ENCODE measurements at places on chromosomes 1 and 21. TPM values are rescaled to one million over a fixed set of nuclear protein-coding genes. Genes with fewer than 3 reads are reported as not detected.
A peak's percentile ranks its signal among the peaks of the same experiment; 100 is the strongest.

DNA sequence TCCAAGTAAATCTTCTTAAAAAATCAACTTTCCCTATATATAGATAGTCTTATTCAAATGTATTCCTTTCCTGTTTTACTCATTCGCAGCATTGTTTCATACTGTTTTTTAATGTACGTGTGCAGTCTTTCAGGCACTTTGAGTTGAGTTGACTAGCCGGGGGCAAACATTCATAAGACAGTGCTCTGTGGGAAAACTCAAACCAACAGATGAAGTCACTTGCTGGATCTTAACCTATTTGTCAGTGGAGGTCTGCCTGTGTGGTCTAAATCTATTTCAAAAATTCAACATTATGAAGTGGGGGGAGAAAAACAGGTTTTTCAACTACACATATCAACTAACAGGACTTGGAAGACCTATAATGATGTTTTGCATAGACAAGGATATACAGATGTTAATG, 6.2 kb downstream of the HSD11B1 start:
- no peak overlapping the region for H3K27ac ChIP-seq
- no peak for DNase-seq
- no peaks in the 10 kb centered on the region for H3K27me3 ChIP-seq
- no peaks in the 10 kb centered on the region for H3K36me3 ChIP-seq
- no peak overlapping the region for H3K4me3 ChIP-seq
- H3K4me1 ChIP-seq: peaks cover 2% of the 10 kb centered on the region

GRCh38 chr1:30409476-30410152, 313.8 kb downstream of the MATN1 start:
- DNase-seq: no peak
- H3K36me3 ChIP-seq: no peaks in the 10 kb centered on the region
- H3K4me3 ChIP-seq: no peak overlapping the region
- H3K4me1 ChIP-seq: peaks cover 2% of the 10 kb centered on the region
- H3K27me3 ChIP-seq: peaks cover 30% of the 10 kb centered on the region

GRCh38 chr1:220966041-220966440, 86.8 kb downstream of the HLX start:
- H3K27me3 ChIP-seq: peaks cover 8% of the 10 kb centered on the region
- no peaks in the 10 kb centered on the region for H3K36me3 ChIP-seq
- no peaks in the 10 kb centered on the region for H3K4me1 ChIP-seq
- no peak overlapping the region for H3K27ac ChIP-seq
- DNase-seq: no peak

DNA sequence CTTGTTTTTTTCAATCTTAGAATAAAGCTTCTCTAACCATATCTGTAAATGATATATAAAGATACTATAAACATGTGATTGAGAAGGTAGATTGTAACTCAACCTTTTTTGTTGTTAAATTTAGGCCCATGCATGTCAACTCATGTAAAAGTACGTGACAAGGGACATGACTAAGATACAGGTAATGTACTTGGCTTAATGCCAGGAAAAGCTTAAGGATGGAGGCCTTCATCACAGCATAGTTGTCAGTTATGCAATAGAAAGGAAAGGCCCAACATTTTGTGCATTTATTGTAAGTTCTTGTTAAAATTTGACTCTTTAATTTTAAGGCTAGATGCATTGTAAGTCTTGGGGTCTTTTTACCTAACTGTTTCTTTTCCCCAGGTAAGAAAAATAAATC, 305.1 kb downstream of the LTN1 start:
- peaks cover 8% of the 10 kb centered on the region for H3K36me3 ChIP-seq
- no peaks in the 10 kb centered on the region for H3K4me1 ChIP-seq
- no peaks in the 10 kb centered on the region for H3K27me3 ChIP-seq

DNA sequence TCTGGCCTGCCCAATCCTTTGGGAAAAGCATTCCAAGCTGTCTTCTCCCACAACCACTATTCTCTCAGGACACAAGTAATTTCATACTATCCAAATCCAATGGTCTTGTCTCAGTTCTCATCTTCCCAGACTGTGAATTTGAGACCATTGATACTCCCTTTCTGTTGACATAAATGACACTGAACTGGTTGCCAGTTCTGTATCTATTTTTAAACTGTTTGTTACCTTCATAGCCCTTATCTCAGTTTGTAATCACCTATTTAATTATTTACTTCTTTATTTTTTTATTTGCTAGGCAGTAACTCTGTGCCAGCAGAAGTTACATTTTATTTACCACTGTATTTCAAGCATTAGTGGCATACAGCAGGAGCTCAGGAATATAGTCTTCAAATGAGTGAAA, 24.0 kb downstream of the TCEANC2 start:
- no peak overlapping the region for H3K27ac ChIP-seq
- H3K36me3 ChIP-seq: peaks cover 23% of the 10 kb centered on the region
- H3K4me3 ChIP-seq: no peak overlapping the region

DNA sequence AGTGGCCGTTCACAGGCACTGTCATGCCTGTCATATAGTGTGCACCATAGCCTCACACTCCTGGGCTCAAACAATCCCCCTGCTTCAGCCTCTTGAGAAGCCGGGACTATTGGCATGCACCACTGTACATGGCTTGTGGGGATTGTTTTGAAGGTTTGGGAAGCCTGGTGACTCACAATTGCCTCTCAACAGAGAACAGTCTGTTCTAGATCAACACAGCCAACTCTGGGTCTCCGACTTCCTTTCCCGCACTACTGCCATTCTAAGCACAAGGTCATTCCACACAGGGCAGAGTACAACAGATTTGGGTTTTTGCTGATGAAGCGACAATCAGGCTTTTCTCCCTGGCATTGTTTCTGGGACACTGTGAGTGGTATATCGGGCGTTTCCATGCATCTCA, 15.5 kb upstream of the AHCTF1 start:
- H3K27ac ChIP-seq: no peak overlapping the region
- no peaks in the 10 kb centered on the region for H3K36me3 ChIP-seq
- H3K4me3 ChIP-seq: no peak overlapping the region
- no peak for DNase-seq
- no peaks in the 10 kb centered on the region for H3K27me3 ChIP-seq

DNA sequence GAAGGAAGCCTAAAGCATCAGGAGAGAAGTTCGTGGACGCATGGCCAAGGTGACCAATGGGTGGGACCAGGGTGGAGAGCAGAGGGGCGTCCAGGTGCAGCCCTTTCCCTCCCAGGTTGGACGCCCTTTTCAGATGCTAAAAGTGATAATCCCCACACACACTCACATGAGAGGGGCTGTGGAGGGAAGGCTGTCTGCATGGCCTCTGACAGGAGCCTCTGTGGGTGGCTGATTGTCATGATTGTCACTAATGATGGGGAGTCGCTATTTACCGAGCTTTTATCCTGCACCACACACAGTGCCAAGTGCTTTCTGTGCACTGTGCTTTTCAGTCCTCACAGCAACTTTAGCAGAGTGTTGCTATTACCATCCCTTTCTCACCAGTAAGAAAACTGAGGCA, 27.1 kb upstream of the C1QA start:
- no peaks in the 10 kb centered on the region for H3K4me1 ChIP-seq
- H3K27ac ChIP-seq: no peak overlapping the region
- no peak for DNase-seq

GRCh38 chr1:31828341-31828740, 12.5 kb upstream of the SPOCD1 start:
- DNase-seq: no peak
- no peaks in the 10 kb centered on the region for H3K27me3 ChIP-seq
- H3K4me3 ChIP-seq: peak overlapping the region; percentile 36
- peaks cover 49% of the 10 kb centered on the region for H3K4me1 ChIP-seq

- H3K4me3 ChIP-seq: no peak overlapping the region
- H3K27ac ChIP-seq: no peak overlapping the region
- no peak for DNase-seq
- H3K36me3 ChIP-seq: no peaks in the 10 kb centered on the region
Observed at GRCh38 chr1:108884968-108885367, 8.2 kb downstream of the GPSM2 start.

- no peaks in the 10 kb centered on the region for H3K36me3 ChIP-seq
- peaks cover 6% of the 10 kb centered on the region for H3K27me3 ChIP-seq
- DNase-seq: no peak
- peaks cover 5% of the 10 kb centered on the region for H3K4me1 ChIP-seq
- H3K4me3 ChIP-seq: no peak overlapping the region
Observed at GRCh38 chr1:170495006-170495405, 37.0 kb upstream of the GORAB start.

DNA sequence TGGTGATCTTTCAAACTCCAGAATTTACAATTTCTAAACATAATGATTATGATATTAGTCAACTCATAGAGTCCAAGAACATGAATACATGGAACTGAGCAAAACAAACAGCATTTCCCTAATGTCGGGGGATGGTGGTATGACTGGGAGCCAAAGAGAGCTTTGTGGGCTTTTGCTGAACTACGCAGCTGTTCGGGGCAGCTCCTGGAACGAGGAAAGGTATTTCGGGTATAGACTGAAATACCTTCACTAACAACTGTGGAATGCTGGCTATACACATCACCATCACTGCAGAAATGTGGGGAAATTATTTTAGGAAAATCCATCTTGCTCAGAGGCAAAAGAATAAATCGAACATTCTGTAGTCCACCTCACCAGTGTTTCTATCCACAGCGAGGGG, 30.2 kb upstream of the VPS26C start:
- no peaks in the 10 kb centered on the region for H3K27me3 ChIP-seq
- no peak overlapping the region for H3K27ac ChIP-seq
- no peaks in the 10 kb centered on the region for H3K4me1 ChIP-seq
- no peak for DNase-seq

GRCh38 chr1:32876341-32877210, 5.9 kb upstream of the FNDC5 start:
- no peak overlapping the region for H3K4me3 ChIP-seq
- peaks cover 3% of the 10 kb centered on the region for H3K4me1 ChIP-seq
- DNase-seq: peak; percentile 43
- no peak overlapping the region for H3K27ac ChIP-seq
- H3K36me3 ChIP-seq: peaks cover 2% of the 10 kb centered on the region

GRCh38 chr1:204991342-204991844, 51.6 kb upstream of the CNTN2 start:
- no peak for DNase-seq
- H3K27ac ChIP-seq: no peak overlapping the region
- H3K36me3 ChIP-seq: no peaks in the 10 kb centered on the region

- peak within 1 kb of the TSS; percentile 98 for H3K27ac ChIP-seq
- peak; percentile 69 for DNase-seq
- peaks cover 6% of the 10 kb centered on the region for H3K36me3 ChIP-seq
- H3K4me1 ChIP-seq: peaks cover 33% of the 10 kb centered on the region
Observed at GRCh38 chr1:156727926-156728598, at the start of gene METTL25B. Gene METTL25B (plus strand): TSS chr1:156728469. CDS start chr1:156729105, 636 bp downstream.

DNA sequence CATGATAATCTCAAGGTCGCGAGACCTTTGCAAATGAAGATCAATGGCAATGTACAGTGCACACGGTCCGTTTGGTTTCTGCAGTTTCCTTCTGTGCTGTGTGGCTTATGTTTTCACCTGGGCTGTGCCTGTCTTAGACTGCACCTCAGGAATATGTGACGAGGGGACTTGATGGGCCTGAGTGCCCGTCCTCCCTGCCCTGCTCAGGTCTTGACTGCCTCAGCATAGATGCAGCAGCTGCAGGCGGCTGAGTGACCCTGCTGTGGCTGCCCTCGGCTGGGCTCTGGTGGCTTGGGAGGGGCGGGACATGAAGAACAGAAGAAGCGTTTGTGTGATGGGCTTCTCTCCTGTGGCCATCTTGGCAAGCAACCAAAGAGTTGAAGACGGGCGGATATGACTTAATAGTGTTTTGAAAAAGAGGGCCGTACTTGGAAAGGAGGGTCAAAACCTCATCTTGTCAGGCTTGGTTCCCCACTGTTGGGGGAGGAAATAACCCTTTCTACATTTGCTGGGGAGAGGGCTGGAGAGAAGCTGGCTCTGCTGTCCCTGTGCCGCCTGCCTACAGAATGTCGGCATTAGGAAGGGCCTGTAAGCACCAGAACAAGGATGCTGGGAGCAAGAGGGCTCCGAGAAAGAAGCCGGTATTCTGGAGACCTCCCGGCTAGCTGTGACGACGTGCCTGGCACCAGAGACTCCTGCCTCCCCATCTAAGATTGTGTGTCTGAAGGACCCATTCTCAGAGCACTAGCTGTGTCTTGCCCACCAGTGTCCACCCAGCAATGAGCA, 7.1 kb downstream of the MYBPHL start:
- H3K4me3 ChIP-seq: no peak overlapping the region
- peaks cover 8% of the 10 kb centered on the region for H3K27me3 ChIP-seq
- H3K4me1 ChIP-seq: peaks cover 4% of the 10 kb centered on the region
- no peak for DNase-seq

GRCh38 chr1:217484871-217485270, 146.0 kb downstream of the GPATCH2 start:
- no peaks in the 10 kb centered on the region for H3K27me3 ChIP-seq
- H3K27ac ChIP-seq: no peak overlapping the region
- H3K36me3 ChIP-seq: peaks cover 32% of the 10 kb centered on the region
- no peaks in the 10 kb centered on the region for H3K4me1 ChIP-seq

- peak overlapping the region; percentile 1 for H3K4me3 ChIP-seq
- no peaks in the 10 kb centered on the region for H3K27me3 ChIP-seq
- peak overlapping the region; percentile 6 for H3K27ac ChIP-seq
- no peaks in the 10 kb centered on the region for H3K36me3 ChIP-seq
- DNase-seq: no peak
- peaks cover 27% of the 10 kb centered on the region for H3K4me1 ChIP-seq
Observed at GRCh38 chr1:117572546-117572945, 33.3 kb upstream of the TENT5C start.

GRCh38 chr1:36300526-36300925, 5.6 kb upstream of the SH3D21 start:
- H3K4me1 ChIP-seq: peaks cover 7% of the 10 kb centered on the region
- H3K27me3 ChIP-seq: no peaks in the 10 kb centered on the region
- DNase-seq: no peak
- no peaks in the 10 kb centered on the region for H3K36me3 ChIP-seq
- peak overlapping the region; percentile 74 for H3K27ac ChIP-seq
- H3K4me3 ChIP-seq: no peak overlapping the region

DNA sequence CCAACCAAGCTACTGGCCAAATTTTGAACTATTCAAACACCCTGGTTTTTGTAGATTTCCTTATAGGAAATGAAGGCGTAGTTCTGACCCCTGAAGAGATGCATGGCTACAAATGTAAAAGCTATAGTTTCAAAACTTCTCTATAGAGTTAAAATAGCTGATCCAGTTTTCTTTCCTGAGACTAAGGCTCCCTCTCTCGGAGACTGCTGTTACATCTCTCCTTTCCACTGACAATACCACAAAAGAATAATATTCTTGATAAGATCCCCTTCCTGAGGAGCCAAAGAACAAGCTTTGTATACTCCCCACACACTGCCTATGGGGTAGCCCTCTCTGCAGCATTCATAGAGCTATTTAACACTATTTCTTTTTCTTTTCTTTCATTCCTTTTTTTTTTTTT, 6.7 kb upstream of the CFAP126 start:
- H3K4me3 ChIP-seq: no peak overlapping the region
- no peaks in the 10 kb centered on the region for H3K36me3 ChIP-seq
- H3K4me1 ChIP-seq: no peaks in the 10 kb centered on the region
- no peak for DNase-seq
- no peak overlapping the region for H3K27ac ChIP-seq
- no peaks in the 10 kb centered on the region for H3K27me3 ChIP-seq

GCSAML gene
- total RNA-seq: not detected

SYTL1 gene
- total RNA-seq: 125 TPM

DNAJB4 gene
- total RNA-seq: 16.9 TPM

FOXD2 gene
- total RNA-seq: 0.36 TPM

TNFRSF25 gene
- total RNA-seq: 378 TPM

CFHR4 gene
- not detected for total RNA-seq

BMP8B gene
- 0.41 TPM for total RNA-seq

MIXL1 gene
- total RNA-seq: not detected

PTGFR gene
- total RNA-seq: not detected

AVPR1B gene
- total RNA-seq: not detected
